ENCODE measurements at places on chromosomes 2 and 18.

DNA sequence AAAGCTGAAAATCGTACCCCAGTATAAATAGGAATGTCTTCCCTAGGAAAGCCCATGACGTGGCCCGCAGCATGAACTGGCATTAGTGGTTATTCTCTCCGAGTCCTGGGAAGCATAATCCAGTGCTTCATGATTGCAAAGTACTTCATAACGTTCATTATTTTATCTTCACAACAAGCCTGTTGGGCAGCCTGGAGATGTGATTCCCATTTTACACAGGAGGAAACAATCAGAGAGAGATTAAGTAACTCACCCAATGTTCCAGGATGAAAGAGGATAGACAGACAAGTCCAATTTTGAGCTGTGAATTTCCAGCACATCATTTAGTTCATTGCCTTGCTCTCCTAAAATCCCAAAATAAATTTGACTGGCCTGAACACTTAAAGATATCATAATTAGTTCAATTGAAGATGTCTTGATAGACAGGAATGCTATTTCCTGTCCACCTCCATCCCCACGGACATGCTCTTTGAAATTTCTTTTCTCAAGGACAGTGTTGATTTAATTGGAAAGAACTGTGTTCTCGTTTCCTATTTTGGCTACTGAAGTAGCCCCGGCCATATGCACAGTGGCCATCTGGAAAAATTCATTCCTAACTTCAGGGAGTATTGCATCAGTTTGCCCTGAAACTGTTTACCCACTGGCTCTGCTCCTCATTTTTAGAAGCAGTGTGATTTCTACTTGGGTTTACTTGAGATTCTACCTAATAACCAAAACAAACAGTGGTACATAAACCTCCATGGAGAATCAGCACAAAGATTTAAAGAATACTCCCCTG lies 93.9 kb downstream of the VWC2L start:
- DNase-seq, result no peak

GRCh38 chr18:63836456-63836855 lies 51.0 kb upstream of the SERPINB2 start:
- no peak for DNase-seq

DNA sequence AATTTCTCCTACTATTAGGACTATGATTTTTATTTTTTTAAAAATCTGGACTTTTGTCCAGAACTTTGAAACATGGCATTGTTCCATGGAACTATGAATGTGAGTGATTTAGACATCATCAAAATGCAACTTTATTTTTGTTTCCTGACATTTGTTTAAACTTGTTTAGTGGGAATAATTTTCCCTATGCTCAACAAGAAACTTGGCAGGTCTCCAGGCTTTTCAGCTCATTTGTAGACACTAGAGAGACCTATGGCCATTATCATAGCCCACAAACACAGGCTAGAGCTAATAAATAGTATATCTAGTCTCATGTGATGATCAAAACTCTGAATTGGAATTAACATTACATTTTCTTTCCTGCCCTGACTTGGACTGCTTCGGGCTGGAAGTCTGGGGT lies 145.1 kb upstream of the CELF4 start:
- no peak for DNase-seq

- no peak for DNase-seq
These were observed 17.2 kb downstream of the ME2 start for GRCh38 chr18:50896093-50896492.

DNA sequence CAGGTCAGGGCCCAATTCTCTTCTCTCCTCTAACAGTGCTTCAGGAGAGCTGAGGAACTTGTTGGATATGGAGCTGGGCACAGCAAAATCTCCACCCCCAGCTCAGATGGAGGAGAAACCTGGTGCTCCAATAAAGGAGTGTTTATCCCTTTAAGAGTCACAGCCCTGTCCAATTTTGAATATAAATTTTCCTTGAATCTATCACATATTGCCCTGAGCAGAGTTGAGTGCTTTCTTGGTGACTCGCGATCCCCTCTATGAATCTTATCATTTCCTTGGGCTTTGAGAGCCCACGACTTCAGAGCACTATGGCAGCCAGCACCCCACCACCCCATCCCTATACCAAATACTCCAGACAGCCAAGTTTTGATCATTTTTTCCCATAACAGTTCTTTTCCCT lies 34.4 kb upstream of the SMAD7 start:
- no peak for DNase-seq

- DNase-seq, result no peak
These were observed 62.4 kb upstream of the MMADHC start for GRCh38 chr2:149650006-149650405.

- DNase-seq, result no peak
These were observed 24.6 kb upstream of the DYSF start for GRCh38 chr2:71428472-71429383.
